ENCODE measurements at places on chromosomes 6 and 20.

- DNase-seq = no peak
Observed at GRCh38 chr6:81792826-81793225, 40.3 kb upstream of the TENT5A start.

DNA sequence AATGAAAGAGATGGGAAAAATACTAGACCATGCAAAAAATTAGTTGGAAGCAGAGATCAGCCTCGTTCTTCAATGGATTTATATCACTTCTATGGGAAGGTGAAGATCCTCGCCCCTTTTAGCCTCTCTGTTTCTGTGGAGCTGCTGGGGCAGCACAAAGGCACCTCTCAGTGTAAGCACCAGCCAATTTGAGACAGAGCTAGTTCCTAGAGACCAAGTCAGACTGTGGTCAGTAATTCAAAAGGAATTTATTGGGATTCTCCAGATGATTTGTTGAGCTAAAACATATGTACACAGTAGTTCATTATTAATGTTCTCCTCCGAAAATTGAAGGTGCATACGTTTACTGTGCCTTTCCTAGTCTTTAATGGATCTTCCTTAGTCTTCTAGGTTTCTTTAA, 42.4 kb downstream of the SCGN start:
- DNase-seq = no peak

GRCh38 chr6:18536591-18537055, 149.5 kb downstream of the RNF144B start:
- no peak for DNase-seq

DNA sequence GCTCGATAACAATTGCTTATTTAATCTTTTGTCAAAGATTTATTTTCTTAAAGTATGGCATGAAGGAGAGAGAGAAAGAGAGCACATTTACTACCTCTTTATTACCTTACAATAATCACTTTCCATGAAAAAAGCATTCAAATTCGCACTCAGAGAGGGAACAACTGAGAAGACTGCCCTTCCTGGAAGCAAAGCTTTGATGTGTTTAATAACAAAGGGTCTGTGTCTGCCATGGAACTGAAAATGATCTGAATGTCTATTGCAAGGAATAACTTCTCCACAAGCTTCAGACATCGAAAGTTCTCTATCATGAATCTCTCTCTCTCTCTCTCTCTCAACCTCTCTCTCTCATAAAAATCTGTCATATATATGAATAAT, 308.9 kb downstream of the HDGFL1 start:
- DNase-seq = no peak
